CD4-positive, alpha-beta T cell treated with Interleukin-6 at 100 ng/mL for 8 hours (primary cell): ENCODE measurements at places on chromosomes 3 and 15.

- no peak for DNase-seq
Observed at GRCh38 chr3:195065142-195065863, 205.7 kb downstream of the XXYLT1 start.

- no peak for DNase-seq
Observed at GRCh38 chr3:133905376-133905775, 9.7 kb upstream of the RAB6B start.

- DNase-seq = no peak
Observed at GRCh38 chr3:127691489-127691888, 18.7 kb downstream of the ABTB1 start.

- no peak for DNase-seq
Observed at GRCh38 chr15:38189671-38190295, 62.9 kb upstream of the SPRED1 start.

DNA sequence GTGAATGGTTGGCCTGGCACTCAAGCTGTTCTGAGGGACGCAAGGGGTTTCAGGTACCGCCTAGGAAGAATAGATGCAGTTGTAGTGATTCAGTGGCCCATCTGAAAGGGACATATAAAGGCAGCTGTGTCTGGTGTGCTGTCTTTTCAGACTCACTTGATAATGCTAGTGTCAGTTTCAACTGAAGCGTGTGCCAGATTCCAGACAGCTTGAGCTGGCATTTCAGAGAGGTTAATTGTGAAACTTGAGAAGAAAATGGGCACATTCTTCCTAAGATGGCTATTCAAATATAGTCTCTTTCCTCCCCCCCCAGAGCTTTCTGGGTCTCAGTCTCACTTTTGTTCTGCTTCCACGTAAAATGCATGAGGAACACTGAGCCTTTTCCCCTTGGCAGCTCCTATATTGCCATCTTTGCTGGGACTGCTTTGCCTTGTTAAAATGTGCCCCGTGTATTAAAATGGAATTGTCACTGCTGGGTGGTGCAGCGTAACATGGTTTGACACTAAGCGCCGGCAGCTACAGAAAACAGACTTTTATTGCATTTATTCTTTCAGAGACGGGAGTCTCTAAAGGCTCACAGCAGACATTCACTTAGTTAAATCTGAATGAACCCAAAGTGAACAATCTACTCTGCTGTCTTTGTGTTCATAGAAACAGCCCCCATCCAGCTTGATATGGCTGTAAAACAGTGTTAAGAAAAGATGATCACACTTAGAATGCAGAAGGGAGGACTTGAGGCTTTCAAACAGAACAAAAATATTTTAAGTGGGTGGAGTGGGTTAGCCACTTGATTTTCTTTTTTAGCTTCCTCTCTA, 478.7 kb downstream of the RBMS3 start:
- no peak for DNase-seq

- DNase-seq = no peak
Observed at GRCh38 chr3:138066383-138066782, 49.0 kb downstream of the DZIP1L start.

- no peak for DNase-seq
Observed at GRCh38 chr3:32412887-32413286, 21.2 kb downstream of the CMTM7 start.

DNA sequence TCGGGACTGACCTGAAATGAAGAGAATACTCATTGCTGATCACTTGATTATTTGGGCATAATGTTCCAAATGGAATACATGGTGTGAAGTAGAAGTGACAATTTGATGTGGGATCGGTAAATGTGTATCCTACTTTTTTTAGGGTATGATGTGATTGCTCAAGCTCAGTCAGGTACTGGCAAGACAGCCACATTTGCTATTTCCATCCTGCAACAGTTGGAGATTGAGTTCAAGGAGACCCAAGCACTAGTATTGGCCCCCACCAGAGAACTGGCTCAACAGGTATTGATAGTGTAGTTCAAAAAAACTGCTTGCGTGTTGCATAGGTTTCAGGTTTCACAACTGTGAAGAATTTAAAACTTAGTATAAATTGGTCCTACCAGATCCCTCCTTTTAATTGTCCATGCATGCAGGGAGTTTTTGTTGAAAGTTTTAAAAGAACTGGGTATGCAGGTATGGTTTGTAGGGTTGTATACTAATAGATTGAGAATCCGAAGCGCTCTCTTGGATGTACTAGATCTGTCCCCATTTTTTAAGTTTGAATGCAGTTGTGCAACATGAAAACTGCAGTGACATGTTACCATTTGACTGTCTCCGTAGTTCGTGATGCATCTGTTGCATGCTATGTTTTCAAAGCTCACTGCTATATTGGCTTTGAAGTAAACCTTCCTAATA, 1.6 kb downstream of the EIF4A2 start:
- no peak for DNase-seq

GRCh38 chr3:53858096-53858741, 11.9 kb downstream of the IL17RB start:
- DNase-seq = no peak

- peak; percentile 6 for DNase-seq
Observed at GRCh38 chr15:41774882-41775417, 666 bp downstream of the MAPKBP1 start.

DNA sequence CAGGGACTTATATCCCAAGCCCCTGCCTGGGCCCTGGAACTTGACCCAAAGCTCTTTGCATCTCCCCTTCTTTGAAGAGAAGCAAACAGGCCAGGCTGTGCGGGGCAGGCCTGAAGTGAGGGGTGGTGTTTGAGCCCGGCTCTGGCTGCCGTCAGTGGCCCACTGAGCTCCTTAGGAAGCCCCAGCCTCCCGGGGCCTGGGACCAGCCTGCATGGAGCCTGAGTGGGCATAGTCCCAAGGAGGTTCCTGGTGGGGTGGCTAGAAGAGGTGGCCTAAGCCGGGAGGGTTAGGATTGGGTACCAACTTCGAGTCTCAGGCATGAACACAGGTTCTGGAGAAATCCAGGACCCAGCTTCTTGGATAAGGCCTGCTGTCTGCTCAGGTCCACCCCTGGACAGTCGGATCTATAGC, 6.4 kb downstream of the TMIE start:
- DNase-seq = no peak

- no peak for DNase-seq
Observed at GRCh38 chr15:66941791-66942190, 123.6 kb upstream of the SMAD3 start.

- DNase-seq = no peak
Observed at GRCh38 chr3:135310317-135310716, 515.3 kb downstream of the EPHB1 start.

DNA sequence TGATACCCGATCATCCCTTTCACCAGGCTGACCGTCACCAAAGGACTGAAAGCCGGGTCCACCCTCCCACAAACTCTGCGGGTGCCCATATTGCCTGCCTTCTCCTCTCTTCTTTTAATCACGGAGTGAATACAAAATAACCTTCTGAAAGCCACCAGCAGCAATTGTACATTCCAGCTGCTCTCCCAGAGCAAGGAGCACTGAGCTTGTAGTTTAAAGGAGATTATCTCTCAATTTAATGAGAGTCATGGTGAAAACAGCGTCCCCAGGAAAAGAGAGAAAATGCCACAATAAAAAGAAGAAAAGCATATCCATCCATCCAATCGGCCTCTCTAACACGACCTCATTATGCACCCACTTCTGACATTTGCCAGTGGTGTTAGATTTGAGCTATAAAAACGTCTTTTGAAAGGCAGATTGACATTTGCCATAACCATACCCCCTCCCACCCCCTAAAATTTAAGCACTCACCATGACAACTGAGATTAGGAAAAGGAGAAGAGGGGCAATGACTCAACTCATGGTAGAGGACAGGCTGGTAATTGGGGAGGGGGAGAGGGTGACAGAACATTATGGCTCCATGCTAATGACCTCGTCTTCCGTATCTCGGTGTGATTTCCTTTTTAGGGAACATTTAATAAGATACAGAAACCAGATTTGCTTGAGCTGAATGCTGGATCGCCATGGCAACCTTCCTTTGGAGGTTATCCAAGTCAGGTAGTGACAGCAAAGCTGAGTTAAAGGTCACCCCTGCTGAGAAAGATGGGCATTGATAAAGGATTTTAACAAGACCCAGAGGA, 106.2 kb downstream of the ST8SIA2 start:
- no peak for DNase-seq

DNA sequence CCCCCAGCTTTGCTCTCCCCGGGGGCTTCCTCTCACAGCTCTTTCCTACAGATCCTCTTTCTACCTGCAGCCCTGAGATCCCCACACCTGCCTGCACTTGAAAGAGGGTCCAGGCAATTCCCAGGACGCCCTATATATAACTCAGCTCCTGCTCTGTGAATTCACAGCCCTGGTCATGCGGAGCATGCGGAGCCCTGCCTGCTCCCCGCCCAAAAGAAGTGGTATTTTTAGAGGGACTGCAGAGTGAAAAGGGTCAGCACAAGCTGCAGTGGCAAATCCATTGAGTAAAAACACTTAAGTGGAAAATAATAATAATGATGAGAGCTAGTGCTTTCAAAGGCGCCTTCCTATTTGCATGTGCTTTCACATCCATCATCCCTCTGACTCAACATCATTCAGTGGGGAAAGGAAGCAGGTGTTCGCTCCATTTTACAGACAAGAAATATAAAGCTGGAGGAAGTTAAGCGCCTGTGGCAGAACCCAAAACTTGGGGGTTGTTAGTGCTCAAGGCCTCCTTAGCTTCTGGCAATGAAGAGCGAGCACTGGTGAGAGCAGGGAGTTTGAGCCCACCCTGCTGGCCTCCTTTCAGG, 76.3 kb upstream of the LIPC start:
- DNase-seq = no peak

GRCh38 chr15:65870889-65871533, 1.7 kb downstream of the RAB11A start:
- DNase-seq = no peak

DNA sequence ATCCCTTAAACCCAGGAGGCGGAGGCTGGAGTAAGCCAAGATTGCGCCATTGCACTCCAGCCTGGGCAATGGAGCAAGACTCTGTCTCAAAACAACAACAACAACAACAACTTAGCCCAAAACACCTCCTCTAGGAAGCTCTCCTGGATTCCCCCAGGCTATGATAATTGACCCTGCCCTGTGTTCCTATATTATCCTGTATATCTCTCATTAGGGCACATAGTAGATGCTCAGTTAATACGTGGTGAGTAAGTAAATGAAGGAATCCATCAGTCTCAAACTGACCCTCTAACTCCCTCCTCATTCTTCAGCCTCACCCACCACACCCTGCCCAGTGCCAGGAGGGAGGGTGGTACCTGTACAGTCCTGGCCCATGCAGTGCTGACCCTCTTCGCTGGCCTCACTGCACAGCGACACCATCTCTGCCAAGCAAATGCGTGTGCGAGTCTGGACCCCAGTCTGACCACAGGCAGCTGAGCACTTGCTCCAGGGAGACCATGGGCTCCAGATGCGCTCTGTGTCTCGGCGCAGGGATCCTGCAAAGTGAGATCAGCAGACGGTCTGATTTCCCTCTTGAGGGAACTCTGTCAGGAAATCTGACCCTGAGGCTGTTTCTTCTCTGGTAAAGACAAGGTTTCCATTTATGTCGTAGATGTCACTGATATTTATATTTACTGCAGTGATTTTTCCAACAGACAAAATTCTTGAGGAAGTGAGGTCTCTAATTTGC, 6.2 kb downstream of the CILP start:
- no peak for DNase-seq

DNA sequence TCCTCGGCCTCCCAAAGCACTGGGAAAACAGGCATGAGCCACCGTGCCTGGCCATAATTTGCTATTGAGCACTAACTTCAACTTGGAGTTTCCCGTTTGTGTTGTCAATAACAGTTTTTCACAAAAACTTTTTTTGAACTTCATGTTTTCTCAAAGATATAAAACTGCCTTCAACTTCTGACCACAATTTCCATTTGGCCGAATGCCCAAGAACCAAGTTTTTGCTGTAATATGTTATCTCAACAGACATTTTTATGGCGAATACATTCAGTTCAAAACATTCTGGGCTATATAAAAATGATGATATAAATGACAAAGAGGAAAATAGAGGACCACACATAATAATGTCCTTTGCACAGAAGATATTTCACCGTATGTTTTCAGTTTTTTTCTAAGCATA, 56.4 kb downstream of the NEDD4 start:
- DNase-seq = no peak

DNA sequence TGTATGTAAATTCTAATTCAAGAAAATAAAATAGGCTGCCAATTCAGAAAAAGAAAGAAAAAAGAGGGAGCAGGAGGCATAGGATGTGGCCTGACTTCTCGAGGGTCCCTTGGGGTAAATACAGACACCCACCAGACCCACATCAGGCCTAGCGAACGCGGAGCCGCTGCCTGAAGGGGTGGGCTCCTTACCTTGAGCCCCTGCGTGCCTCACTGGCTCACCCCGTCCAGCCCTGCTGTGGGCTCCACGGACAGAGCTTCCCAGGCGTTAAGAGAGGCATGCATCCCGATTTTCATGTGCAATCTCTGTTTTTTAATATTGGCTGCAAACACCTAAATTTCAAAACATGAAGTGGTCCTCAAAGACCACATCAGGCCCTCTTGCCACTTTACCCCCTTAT, 257.8 kb downstream of the PLCL2 start:
- DNase-seq = no peak

- DNase-seq = no peak
Observed at GRCh38 chr15:52002351-52002750, 16.7 kb upstream of the MAPK6 start.

GRCh38 chr3:98583766-98584165, 9.6 kb downstream of the CPOX start:
- DNase-seq = no peak

- DNase-seq = peak; percentile 34
Observed at GRCh38 chr15:38557921-38558320, 6.7 kb downstream of the RASGRP1 start.

DNA sequence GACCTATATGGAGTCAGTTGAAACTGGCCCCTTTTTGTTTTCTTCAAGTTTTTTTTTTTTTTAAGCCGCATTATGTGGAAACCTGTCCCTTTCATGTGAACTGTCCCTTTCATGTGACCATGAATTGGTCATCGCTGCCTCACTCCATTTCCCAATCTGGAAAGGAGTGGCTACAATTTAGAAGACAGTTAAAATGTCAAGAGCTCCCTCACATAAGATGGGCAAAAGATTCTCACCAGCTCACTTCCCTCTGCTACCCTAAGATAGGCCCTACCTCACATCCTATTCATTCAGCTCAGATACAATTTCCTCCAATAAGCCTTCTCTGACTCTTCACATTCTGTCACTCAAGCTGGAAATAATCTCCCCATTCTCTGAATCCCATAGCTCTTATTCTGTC, 111.3 kb upstream of the BCL6 start:
- no peak for DNase-seq

DNA sequence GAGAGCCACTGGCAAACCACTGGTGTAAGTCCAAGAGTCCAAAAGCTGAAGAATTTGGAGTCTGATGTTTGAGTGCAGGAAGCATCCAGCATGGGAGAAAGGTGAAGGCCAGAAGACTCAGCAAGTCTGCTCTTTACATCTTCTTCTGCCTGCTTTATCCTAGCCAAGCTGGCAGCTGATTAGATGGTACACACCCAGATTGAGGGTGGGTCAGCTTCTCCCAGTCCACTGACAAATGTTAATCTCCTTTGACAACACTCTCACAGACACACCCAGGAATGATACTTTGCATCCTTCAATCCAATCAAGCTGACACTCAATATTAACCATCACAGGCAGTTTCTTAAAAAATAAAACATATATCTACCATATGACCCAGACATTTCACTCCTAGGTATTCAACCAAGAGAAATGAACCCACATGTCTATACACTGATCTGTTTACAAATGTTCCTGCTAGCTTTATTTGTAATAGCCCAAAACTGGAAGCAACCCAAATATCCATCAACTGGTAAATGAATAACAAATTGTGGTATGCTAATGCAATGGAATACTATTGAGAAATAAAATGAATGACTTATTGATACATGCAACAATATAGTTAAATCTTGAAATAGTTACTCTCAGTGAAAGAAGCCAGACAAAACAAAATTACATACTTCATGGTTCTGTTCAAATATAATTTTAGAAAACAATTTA, 373.8 kb downstream of the ZNF385D start:
- DNase-seq = no peak
